ENCODE measurements at places on chromosomes 6 and 20.

DNA sequence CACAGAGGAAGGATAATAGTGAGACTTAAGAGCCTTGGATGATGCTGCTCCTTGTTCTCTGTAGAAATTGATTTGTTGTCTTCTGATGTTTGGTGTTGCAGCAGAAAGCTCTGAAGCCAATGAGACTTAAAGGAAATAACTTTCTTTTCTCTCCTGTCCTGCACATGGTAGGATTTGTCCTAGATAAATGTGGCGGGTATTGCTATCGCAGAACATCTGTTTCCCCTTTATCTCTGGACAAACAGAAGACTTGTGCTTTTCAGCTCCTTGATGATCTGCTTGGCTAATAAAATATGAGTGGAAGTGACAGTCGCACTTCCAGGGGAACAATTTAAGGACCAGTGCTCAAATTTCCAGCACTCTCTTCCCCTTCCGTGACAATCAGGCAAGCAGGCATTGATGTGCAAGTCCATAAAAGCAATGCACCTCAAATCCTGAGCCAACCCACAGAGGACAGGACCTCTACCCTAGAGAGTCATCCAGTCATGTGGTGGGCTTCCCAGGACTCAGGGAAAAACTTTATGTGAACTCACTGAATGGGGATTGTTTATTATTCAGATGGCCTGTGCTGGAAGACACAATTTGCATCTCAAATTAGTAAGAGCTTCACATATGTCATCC, 9.9 kb upstream of the NCR2 start:
- no peak for DNase-seq

- no peak for DNase-seq
These were observed 700.0 kb downstream of the RFPL4B start for GRCh38 chr6:113047148-113047547.

- peak; percentile 40 for DNase-seq
These were observed 7.7 kb upstream of the PTPRA start for GRCh38 chr20:2865630-2866029.

DNA sequence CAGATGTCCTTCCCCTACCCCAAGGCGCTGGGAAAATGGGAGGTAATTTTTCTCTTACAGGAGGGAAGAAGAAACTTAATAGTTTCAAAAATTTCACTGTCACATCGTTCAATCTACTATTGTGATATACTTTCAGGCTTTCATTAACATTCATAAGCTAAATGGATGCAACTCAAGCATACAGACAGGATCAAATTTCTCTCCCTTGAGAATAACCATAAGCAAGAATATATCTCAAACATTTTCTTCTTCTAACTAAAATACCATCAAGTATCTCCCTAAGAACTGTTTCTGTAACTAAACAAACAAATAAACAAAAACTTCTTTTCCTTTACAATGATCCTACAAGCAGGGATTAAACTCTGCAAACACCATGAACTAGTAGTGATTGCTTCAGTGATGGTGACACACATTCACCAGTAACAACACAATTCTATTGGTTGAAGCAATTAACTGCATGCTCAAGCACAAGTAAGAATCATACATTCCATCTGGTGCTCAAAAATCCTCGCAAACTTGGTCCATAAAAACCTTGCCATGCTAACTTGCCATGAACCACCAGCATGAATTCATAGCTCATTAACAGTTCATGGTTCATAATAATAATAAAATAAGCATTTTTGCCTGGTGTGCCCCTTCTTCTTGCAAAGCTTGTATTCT, 183.8 kb downstream of the PTPRK start:
- no peak for DNase-seq

DNA sequence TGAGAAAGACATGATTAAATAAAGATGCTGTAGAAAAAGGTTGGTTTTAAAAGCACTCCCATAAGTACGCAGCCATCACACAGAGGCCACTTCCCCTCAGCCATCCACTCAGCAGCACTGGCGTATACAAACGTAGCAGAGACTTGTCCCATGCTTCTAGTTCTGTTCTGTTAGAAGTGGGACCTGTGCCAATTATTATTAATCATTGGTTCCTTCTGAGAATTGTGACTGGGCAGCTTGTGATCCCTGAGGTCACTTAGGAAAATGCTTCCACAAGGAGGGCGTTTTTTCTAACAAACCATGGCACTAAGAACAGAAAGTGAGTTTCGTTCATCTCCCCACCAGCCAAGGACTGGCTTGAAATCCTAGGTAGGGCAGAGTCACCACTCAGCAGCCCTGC, 53.9 kb downstream of the FAM120B start:
- no peak for DNase-seq

DNA sequence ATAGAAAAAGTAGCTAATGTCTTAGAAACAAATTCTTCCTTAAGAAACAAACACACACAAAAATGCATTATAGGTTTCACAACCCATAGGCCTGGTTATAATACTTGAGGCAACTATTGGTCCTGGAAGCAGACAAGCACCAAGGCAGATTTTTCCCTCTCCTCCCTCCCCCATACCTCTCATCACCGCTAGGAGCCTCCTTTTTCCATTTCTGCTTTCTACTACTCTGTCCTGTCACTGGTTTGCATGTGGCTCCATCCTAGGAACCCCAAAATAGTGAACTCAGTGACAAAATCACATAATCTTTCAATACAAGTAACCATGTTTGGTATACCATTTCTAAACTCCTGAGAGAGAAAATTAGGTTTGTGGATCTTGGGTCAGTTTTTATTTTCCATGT, 66.1 kb downstream of the HMGCLL1 start:
- no peak for DNase-seq

DNA sequence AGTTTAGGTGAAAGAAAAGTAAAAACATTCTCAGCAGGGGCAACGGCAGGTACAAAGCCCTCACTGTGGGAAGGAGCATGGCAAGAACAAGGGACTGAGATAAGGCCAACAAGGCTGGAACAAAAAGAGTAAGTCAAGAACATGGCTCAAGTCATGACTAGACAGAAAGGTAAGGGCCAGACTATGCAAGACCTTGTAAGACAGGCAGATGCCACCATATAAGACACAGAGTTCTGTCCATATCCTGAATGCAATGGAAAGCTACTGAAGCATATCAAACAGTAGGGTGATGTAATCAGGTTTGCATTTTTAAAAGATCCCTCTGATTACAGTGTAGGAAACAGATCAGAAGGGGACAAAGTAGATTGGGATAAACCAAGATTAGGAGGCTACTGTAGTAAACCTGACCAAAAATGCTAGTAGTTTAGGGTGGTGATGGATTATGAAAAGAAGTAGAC, 5.5 kb downstream of the REV3L start:
- no peak for DNase-seq

DNA sequence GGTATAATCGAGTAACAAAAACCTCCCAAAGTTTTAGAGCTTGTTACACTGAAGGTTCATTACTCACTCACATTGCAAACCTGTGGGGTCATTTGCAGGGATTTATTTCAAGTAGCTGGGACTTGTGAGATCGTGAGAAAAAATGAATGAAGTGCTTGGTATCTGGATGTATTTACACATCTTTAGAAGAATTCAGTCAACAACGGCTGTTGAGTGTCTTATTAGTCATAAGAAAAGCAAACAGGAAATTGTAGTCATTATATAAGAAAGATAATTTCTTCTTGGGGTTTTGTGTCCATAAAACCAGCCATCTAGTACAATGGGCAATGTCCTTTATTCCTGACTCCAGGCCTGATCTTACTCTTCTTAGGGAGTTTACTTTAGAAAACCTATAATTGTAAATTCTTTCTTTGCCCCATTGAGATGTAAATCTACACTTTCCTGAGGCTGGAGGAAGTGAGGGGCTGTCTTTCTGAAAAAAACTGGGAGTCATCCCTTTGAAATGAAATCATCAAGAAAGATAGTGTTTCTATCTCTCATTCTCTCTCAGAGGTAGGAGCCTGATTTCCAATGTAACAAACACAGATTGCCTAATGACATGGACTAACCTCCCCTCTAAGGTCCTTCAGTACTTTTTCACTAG, 202.5 kb upstream of the ASCC3 start:
- no peak for DNase-seq

- DNase-seq = no peak
These were observed 50.5 kb upstream of the PLCB4 start for GRCh38 chr20:9018346-9018745.

DNA sequence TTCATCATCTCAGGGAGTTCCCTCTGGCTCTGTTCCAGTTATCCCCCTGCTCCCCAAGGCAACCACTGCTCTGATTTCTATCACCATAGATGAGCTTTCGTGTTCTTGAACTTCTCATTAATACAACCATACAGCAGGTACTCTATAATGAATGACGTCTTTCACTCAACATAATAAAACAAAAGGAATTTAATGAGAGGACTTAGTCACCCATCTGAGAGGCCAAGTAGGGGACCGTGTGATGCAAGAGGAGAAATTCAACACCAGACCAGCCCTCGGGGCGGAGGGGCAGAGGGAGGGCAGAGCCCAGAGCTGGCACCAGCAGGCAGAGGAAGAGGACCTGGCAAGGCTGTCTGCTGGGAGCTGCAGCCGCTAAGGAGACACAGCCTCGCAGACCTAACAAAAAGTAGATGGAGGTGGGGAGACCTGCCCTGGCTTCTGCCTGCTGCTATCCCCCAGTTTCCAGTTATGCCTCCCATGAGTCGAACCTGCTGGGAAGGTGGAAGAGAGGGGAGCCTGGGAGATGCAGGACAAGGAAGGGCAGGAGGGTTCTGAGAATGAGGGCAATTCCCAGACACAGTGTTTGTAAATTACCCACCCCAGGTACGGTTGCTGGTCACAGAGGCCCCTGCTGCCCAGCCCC, 13.8 kb downstream of the CCN5 start:
- no peak for DNase-seq

DNA sequence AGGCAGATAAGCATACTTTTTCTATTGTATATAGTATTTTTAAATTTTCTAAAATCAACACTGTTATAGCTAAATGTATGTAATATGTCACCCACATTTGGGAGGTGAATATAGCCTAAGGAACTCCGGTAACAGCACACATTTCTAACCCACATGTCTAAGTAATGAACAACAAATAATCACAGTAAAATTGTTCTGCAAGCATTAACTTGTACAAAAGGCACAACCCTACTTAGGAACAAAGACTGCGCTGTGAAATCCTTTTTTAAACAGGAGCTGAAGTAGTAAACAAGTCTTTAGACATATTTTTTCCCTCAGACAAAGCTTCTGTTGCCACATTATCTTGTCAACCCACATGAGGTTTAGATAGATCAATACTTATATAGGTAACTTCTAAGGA, 872.4 kb upstream of the SLC35B3 start:
- DNase-seq = no peak

GRCh38 chr6:127606131-127606562, 29.2 kb downstream of the C6orf58 start:
- DNase-seq = no peak

GRCh38 chr6:45930420-45931040, 85.1 kb downstream of the CLIC5 start:
- DNase-seq = peak; percentile 19

DNA sequence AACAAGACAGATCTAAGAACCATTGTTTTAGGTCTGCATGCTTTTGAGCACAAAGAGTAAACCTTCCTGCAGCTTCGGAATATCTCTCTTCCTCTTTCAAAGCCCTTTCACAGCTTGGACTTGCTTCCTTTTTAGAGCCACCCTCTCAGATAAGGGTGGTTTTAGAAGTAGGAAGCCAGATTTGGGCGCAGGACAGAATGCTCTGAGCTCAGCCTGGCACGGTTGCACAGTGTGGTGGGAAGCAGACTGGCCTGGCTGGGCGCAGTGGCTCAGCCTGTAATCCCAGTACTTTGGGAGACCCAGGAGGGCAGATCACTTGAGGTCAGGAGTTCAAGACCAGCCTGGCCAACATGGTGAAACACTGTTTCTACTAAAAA, 35.6 kb upstream of the PNRC1 start:
- DNase-seq = no peak

- no peak for DNase-seq
These were observed 116.9 kb downstream of the GMPR start for GRCh38 chr6:16355238-16355637.

DNA sequence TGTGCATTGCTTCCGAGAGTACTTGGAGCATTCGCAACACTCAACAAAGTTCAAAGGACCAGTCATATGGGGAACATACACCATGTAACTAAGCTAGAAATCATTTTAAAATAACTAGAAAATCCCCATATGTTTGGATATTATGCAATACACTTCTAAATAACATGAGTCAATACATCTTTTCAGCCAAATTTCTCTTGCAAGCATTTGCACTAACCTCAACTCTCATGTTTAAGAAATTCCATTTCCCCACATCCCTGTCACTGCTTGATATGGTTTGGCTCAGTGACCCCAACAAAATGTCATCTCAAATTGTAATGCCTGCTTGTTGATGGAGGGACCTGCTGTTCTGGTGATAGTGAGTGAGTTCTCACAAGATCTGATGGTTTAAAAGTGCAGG, 85.7 kb upstream of the CST7 start:
- DNase-seq = no peak

GRCh38 chr20:24646321-24646720, 176.9 kb downstream of the SYNDIG1 start:
- no peak for DNase-seq

DNA sequence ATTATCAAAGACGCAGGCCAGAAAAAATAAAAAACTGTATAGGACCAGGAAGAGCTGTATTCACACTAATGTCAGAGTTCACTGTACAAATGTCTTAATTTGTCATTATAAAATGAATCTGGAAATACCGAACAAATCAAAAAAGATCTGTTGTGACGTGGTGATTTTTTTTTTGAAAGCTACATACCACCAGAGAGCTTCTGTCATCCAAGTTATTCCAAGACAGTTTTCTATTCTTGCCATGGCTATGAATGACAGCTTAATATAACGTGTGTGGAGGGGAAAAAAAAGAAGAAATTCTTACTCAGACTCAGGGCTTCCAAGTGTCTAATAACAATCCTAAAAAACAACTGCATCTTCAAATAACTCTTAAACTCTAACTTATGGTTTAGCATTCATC, 328.8 kb upstream of the BTBD3 start:
- no peak for DNase-seq

GRCh38 chr20:24979036-24979960, 13.3 kb downstream of the APMAP start:
- no peak for DNase-seq

DNA sequence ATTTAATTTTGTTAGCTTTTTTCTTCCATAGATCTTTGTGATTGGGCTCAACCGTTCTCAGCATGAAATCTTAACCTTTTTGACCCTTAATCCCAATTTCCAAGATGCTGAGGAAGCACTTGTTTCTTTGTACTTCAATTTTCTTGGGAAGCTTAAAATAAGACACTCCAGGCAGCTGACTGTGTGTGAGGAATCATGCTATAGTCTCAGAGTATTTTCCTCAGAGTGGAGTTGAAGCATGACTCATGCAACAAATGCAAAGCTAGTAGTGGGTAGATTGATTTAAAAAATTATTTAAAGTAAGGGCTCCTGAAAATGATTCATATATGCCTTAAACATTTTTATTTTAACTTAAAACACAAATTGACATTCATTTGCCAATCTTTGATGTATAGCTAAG, 168.7 kb downstream of the BTBD3 start:
- no peak for DNase-seq

- no peak for DNase-seq
These were observed 26.9 kb downstream of the MARCKS start for GRCh38 chr6:113884011-113884410.

GRCh38 chr20:45014671-45015415, 48.5 kb downstream of the STK4 start:
- DNase-seq = no peak

All from stimulated activated CD4-positive, alpha-beta T cell treated with anti-CD3 and anti-CD28 coated beads, Interleukin-12 subunit alpha, Interleukin-12 subunit beta, amount 100 ng/mL, for 24 hours (primary cell).